ENCODE measurements at places on chromosomes 3 and 15.

DNA sequence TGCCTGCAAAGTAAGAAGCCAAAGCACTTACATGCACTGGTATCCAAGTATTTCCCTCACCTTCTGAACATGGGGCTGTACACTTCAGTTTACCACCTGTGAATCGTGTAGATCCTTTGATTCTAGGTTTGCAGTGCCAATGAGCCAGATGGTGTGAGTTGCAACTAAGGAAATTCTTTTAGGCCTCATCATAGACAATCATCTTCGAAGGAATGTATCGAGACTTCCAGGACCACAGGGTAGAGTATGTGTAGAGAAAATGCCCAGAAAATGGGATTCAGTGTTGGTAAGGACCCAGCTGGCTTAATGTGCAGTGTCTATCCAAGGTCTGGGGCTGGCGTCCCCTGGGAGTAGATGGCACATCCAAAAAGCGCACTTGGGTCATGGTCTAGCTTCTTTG, 323.2 kb upstream of the TPM1 start:
- no peak for DNase-seq

GRCh38 chr15:48086576-48086975, 34.2 kb upstream of the SLC24A5 start:
- no peak for DNase-seq

DNA sequence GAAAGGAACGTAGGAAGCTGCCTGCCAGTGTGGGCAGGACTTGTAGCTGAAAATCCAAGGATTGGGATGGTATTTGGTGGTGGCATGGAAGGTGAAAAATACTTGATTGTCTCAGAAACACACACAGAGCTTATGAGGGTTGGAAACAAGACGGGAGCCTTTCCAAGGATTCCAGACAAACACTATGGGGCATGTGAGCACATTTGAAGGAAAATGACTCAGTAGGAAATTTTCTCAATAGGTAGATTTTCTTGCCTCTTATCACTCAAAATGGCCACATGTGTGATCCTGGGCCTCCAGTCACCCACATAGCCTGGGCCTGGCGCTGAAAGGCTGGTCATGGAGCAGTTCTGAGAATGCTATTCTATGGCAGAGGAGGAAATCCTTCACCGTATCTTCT, 47.4 kb downstream of the CCNL1 start:
- no peak for DNase-seq

DNA sequence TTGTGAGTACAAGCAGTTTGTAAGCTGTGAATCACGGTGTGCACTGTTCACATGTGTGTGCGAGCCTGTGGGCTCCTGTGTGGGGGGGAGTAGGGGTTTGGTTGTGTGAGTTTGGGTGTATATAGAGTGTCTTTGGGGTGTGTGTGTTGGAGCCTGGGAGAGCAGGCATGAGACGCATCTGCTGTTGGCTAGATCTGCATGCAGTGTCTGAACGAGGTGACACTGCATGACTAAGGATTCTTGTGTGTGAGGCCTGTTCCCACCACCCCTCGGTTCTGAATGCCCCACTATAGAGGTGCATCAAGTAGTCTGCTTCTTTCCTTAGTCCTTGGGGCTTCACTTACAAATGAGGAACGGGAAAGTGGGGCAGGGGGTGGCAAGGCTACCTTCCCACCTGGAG, 68.4 kb downstream of the MAGEF1 start:
- DNase-seq, result no peak

GRCh38 chr15:96595951-96596350, 265.5 kb downstream of the NR2F2 start:
- DNase-seq, result no peak

Data from DMS79 (cell line).